ENCODE measurements at places on chromosomes 2 and 18.

DNA sequence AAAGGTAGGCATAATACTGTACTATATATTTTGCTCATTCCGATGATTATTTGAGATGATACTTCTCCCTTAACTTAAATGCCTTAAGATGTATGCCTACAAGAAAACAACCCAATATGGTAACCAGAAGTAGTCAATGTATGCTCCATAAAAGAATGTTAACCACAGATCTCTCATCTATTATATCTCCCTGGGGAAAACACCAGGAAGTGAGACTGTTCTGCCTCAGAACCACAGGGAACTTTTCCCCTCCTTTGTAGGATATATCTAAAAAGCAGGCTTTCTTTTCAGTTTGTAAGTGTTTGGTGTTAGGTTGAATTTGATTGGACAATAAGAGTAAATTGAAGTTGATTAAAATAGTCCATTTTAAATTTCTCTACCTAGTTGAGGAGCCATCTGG, 1160.5 kb upstream of the NXPH2 start:
- DNase-seq: no peak

DNA sequence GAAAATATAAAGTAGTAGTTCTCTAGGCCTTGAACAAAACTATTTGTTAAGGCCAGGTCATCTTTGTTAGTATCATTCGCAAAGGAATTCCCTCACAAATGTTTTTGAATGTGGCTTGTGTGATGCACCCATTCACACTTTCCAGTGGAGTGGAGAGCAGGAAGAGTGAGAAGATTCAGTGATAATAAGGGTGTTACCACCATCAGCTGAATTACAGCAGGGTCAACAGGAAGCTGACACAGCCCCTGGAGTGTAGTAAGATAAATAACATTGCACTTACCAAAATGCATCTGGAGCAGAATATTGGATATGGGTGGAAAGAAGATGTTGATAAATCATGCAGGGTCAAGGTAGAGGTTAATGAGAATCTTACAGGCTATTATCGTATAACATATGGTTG, 231.0 kb downstream of the DSC3 start:
- no peak for DNase-seq

- DNase-seq: no peak
Measured at GRCh38 chr18:39455285-39455684, 1889.7 kb upstream of the CELF4 start.

- no peak for DNase-seq
Measured at GRCh38 chr2:206713746-206714145, 4.5 kb downstream of the DYTN start.

DNA sequence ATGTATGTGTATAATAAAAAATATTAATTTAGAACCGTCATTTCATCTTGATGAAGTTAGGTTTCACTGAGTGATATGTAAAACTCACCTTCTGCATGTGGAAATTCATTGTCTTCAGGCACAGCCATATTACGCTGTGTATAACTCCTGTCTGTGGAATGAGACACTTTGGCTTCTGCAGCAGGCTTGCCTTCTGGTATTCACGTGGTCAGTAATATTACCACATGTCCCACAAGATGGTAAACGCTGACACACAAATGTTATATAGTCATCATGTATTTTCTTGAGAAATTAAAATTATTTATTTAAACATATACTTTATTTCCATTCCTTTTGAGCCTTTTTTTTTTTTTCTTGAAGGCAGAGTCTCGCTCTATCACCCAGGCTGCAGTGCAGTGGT, 25.1 kb upstream of the AAK1 start:
- no peak for DNase-seq

DNA sequence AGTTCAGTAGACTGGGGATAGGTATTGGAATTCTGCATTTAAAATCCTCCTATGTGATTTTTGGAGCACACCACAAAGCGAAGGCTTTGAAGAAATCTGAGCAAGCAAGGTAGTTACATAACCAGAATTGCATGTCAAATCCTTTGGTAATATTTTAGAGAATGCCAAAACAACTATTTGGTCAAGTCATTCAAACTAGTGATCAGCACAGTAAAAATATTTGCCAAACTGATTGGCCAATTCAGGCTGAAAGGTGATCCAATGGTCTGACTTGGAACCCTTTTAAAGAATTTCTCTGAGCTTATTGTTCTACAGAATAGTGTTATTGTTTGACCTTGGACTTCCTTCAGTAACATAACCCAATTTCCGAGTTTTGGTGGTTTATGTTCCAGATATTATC, 214.2 kb upstream of the ETAA1 start:
- DNase-seq: no peak
